ENCODE measurements at places on chromosomes 4 and X.

- no peak for DNase-seq
These were observed 20.3 kb upstream of the PAPSS1 start for GRCh38 chr4:107740381-107740780.

DNA sequence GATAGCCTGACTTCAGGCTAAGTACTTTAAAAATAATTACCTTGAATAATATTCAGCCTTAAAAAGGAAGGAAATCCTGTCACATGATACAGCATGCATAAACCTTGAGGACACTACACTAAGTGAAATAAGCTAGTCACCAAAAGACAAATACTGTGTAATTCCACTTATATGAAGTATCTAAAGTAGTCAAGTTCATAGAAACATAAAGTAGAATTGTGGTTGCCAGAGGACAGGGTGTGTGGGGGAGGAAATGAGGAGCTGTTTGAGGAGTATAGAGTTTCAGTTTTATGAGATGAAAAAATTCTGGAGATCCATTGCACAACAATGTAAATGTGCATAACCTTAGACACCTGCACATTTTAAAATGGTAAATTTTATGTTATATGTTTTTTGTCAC, 5.6 kb upstream of the STPG2 start:
- no peak for DNase-seq

DNA sequence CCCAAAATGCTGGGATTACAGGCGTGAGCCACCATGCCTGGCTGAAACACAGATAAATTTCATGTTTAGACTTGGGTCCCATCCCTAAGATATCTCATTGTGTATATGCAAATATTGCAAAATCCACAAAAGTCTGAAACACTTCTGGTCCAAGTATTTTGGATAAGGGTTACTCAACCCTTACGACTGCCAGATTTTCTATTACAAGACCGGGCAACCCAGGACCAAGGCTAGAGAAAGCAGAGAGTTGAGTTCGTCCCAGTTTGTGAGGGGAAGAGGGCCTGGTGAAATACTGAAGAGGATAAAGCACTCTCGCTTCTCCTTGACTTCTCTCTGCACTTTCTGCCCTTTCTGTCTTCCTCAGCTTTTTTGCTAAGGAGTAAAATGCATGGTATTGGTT, 34.5 kb downstream of the ZFX start:
- no peak for DNase-seq

DNA sequence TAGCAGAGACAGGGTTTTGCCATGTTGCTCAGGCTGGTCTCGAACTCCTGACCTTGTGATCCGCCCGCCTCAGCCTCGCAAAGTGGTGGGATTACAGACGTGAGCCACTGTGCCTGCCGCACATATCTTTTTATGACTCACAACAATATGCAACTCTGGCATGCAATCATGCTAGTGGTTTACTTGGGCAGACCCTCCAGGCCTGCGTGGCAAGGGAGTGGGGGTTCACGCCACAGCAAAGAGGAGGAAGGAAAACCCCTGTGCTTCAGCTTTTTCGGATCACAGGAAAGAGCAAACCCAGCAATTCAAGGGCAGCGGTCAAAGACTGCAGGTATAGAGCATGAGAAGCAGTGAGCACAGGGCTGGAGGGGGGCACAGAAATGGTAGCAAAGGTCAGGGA, 48.3 kb upstream of the CD99 start:
- DNase-seq, result no peak

DNA sequence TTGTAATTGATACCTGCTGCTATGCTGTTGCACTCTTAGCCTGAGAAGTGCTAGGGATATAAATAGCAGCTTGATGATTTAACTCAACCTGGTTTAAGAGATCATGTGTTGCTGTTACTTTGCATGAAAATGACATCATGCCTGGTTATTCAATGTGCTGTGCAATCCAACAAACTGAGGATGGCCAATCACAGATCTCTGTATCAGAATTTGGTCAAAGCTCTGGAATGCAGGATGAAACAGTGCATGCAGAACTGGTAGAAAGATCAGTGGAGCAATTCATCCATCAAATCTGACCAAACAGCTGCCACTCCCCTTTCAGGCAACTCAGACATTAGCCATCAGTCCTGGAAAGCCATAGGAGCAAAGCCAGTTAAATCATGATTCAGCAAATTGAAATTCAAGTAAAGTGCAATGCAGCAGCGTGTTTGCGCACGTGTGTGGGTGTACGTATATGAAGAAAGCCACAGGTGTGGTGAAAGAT, 160.3 kb upstream of the RASGEF1B start:
- DNase-seq, result no peak

DNA sequence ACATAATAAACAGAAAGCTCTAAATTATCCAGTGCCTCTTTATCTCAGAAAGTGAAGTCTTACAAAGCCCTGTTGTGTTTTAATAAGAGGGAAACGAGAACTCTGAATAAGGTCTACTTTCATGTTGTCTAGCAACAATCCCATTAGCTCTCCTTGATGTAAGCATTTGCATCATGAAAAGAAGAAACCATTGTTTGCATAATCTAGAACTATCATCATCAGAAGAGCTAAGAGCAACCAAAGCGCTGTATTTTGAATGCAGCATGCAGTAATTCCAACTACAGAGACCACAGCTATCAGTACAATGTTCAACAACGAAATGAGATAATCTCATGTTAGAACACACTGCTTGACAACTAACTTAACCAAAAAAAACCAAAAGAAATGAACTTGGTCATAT, 257.1 kb downstream of the CAMK2D start:
- DNase-seq, result no peak

GRCh38 chr4:58475097-58475496, 1364.9 kb upstream of the IGFBP7 start:
- DNase-seq, result no peak

GRCh38 chrX:20594985-20595384, 328.3 kb upstream of the RPS6KA3 start:
- DNase-seq, result no peak

GRCh38 chrX:41720125-41720779, 3.7 kb upstream of the GPR82 start:
- DNase-seq, result peak; percentile 42

DNA sequence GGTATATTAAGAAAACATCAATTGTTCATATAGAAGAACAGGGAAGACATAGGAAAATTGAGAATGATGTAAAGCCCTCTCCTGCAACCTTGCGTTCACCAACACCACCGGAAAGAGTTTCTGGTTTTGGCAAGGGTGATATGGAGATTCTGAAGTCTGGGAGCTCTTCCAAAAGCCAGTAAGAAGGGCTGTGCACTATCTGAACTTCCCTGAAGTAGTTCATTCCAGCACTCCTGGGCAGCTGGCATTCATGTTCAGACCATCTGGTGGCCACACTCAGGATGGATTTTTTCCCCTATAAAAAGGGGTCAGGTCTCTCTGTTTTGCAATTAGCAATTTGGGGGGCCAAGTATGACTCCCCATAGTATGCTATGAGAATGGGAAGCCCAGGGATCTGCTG, 15.4 kb upstream of the TLR2 start:
- no peak for DNase-seq

DNA sequence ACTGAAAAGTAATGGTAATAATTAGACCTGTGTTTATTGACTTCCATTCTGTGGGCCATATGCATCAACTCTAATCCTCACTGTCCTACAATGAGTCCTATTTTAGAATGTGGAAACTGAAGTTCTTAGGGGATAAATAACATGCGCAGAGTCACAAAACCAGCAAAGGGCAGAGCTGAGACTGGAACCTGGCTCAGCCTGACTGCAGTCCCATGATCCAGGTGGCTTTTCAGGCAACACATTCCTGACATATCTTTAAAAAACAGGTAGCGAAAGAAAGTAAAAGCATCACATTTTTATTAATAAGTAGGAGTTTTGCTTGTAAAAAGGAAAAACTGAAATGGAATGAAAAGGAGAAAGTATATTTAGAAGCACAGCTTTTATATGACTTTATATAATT, 34.7 kb upstream of the PRSS48 start:
- no peak for DNase-seq

- no peak for DNase-seq
These were observed 1.5 kb downstream of the CASP6 start for GRCh38 chr4:109701566-109702410.

Measured in T-helper 2 cell treated with Interferon-gamma antibody and Interleukin-4, amounts not matched to agents 5 μg/mL and 100 μg/mL, for 36 hours (primary cell).